ENCODE measurements at places on chromosomes 12 and 14. TPM values are rescaled to one million over a fixed set of nuclear protein-coding genes. Genes with fewer than 3 reads are reported as not detected.

DNA sequence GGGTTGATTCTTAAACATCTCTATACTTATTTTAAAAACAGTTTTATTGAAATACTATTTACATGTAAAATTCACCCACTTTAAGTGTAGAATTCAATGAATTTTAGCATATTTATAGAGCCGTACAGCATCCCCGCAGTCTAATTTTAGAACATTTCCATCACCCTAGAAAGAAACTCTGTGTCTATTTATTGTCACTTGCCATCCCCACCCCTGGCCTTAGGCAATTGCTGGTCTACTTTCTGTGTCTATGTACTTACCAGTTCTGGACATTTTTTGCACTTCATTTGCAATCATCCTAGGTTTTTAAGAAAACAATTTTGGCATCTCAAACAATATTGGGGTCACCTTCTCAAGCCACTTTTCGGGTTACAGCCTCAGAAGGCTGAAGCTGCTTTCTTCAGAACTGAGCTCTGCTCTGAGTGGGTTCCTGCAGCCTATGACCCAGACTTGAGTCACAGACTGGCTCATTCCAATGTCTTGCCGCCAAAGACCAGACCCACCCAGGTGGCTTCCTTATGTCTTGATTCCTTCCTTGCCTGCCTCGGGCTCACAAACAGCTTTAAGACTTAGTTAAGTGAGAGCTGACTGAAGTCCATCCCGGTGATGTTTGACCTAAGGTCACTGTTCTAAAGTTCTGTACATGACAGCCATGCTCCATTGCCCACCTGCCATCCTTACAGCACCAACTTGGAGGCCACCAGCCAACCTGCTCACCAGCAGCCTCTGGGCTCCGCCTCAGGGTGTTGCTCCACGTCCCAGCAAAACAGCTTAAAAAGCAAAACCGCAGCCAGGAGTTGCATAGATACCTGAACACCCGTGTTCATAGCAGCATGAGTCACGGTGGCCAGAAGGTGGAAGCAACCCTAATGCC is 131.5 kb downstream of the CHST11 start:
- peaks cover 42% of the 10 kb centered on the region for H3K4me1 ChIP-seq
- no peaks in the 10 kb centered on the region for H3K36me3 ChIP-seq
- H3K27me3 ChIP-seq: no peaks in the 10 kb centered on the region
- peak overlapping the region; percentile 41 for H3K27ac ChIP-seq
- DNase-seq: no peak

DNA sequence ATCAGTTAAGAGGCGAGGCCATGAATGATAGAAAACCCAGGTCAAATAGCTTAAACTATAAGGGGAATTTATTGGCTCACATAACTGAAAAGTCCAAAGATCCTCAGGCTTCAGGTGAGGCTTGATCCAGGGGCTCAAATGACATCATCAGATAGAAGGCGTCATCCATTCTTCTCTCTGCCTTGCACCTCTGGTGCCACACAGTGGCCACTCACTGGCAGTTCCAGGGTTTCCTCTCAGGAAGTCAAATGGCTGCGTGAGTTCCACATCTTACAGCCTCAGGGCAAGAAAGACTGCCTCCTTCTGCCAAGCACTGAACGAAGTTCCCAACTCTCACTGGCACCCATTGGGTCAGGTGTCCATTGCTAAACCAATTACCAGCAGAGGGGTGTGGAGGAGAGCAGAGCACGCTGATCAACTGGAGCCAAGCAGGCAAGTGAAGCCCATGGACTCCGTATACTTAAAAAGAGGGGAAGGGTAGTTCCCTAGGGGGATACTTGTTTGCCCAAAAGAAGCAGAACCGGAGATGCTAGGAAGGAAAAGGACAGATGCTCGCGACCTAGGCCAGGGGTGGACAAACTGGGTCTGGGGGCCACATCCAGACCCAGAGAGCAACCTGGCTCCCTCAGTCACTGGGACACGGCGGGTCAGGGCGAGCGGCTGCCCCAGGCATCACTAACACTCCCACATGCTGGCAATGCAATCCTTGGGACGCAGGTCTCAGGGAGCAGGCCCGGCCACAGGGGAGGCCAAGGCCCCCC is 69.3 kb downstream of the SERPINA3 start:
- no peak for DNase-seq
- H3K36me3 ChIP-seq: peaks cover 2% of the 10 kb centered on the region
- no peaks in the 10 kb centered on the region for H3K4me1 ChIP-seq
- H3K27ac ChIP-seq: no peak overlapping the region
- peaks cover 33% of the 10 kb centered on the region for H3K27me3 ChIP-seq

The OR2AP1 gene
- not detected for total RNA-seq

DNA sequence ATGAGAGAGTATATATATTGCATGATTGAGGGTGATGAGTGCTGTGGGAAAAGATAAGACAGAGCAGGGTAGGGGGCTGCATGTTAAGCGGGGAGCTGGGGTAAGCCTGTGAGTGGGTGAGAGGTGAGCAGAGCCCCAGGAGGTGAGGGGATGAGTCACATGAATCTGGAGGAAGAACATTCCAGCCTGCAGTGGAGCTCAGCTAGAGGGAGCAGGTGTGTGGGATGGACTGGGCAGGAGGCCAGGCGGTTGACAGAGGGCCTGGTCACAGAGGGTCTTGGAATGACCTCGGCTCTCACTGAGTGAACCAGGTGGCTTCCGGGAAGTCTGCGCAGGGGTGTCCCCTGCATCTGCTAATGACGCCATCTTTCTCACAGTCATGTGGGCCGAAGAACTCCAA is 44.4 kb downstream of the GIT2 start:
- H3K27ac ChIP-seq: peak overlapping the region; percentile 65
- no peak overlapping the region for H3K4me3 ChIP-seq

The KRT81 gene
- total RNA-seq: not detected

DNA sequence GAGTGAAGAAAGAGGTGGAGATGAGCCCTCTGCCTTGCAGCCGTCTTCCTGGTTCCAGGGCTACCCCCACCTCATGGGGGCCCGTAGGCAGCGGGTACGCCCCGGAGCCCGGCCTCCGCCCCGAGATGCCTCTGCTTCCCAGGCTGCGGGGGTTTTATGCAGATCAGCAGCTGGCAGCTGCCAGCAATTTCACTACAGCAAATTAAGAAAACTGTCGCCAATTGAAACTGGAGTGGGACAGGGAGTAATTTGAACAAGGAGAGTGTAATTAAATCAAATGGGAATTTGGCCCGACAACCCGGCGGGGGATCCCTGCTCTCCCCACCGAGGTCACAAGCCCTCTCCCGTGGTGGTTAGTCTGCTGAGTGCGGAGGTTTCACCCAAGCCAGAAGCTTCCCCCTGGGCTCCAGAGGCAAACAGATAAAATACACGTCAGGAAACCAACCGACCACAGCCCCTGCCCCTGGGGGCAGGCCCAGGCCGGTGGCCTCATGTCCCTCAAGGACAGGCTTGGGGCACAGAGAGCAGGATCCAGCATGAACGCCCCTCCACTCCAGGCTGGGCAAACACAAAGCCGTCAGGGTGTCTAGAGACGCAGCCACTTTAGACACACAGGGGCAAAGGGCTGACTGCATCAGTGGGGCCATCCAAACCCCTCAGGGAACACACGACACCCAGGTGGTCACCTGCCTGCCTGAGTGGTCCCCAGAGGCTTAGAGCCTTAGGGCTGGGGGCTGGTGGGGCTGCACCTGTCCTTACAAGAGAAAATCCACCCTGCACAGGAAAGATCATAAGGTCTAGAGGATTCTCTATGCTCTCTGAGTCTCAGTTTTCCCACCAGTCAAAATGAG is 53.8 kb downstream of the TESC start:
- no peak overlapping the region for H3K4me3 ChIP-seq
- no peaks in the 10 kb centered on the region for H3K36me3 ChIP-seq

- DNase-seq: no peak
- H3K27me3 ChIP-seq: no peaks in the 10 kb centered on the region
- no peaks in the 10 kb centered on the region for H3K36me3 ChIP-seq
- no peak overlapping the region for H3K27ac ChIP-seq
- no peak overlapping the region for H3K4me3 ChIP-seq
These were observed 15.4 kb downstream of the HSP90AA1 start for GRCh38 chr14:102071283-102071998.

DNA sequence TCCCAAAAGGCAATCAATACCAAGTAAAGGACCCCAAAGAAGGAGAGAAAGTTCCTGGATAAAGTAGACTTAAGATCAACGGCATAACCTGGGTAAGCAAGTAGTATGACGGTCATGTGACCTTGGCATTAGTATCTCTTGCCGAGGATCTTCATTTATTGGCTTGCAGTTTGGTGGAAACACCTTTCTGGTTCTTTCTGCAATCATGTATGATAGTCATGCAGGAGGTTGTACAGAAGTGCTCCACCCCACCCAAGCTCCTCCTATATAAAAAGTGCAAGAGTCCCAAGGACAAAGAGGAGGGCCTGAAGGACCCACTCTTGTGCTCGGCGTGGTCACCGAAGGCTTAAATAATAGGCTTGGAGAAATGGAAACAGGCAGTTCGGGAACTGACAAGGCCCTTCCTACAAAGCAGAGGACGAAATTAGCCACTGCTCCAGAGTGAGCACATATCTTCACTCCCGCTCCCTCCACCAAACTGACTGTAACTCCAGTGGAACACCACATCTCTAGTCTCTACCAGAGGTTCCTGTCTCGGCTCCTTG is 750 bp downstream of the CS start:
- no peaks in the 10 kb centered on the region for H3K27me3 ChIP-seq
- H3K4me3 ChIP-seq: peak overlapping the region; percentile 94
- H3K4me1 ChIP-seq: peaks cover 39% of the 10 kb centered on the region
- H3K27ac ChIP-seq: peak overlapping the region; percentile 94
- no peak for DNase-seq
- no peaks in the 10 kb centered on the region for H3K36me3 ChIP-seq

The DPF3 gene
- 0.13 TPM for total RNA-seq

- no peaks in the 10 kb centered on the region for H3K27me3 ChIP-seq
- H3K36me3 ChIP-seq: no peaks in the 10 kb centered on the region
- peak overlapping the region; percentile 47 for H3K27ac ChIP-seq
- peak overlapping the region; percentile 31 for H3K4me3 ChIP-seq
These were observed 5.8 kb downstream of the NUMB start for GRCh38 chr14:73452341-73453186.

GRCh38 chr14:32421781-32422180 is 92.7 kb downstream of the AKAP6 start:
- H3K36me3 ChIP-seq: no peaks in the 10 kb centered on the region
- peaks cover 3% of the 10 kb centered on the region for H3K4me1 ChIP-seq
- DNase-seq: no peak
- no peak overlapping the region for H3K4me3 ChIP-seq

DNA sequence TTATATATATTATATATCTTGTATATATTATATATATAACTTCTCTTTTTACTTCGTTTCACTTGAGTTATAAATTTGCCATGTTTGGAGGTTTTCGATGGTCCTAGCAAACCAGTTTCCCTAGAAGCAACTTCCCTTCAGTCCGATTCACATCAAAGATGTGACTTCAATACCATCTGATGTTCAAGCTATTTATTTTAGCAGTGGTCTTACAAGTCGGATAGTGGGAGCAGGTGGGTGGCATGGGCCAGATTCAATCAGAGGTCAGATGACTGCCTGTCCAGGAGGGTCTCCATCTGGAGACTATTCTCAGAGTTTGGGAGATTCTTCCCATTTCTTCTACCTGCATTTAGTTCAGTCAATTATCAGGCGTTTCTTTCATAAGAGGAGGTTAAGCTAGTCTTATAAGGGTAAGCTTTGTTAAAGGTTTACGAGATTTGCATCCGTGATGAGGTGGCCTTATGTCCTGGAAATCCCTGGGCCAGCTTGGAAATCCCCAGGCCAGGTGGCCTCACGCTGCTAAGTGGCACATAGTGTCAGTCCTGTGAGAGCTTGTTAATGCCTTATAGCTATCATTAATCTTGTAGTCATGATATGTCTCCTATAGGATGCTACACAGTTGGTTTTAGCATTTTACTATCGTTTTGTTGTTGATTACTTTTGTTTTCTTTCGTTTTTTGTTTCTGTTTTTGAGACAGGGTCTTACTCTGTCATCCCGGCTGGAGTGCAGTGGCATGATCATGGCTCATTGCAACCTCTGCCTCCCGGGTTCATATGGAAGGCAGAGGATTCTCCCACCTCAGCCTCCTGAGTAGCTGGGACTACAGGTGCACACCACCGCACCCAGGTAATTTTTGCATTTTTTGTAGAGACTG is 145.8 kb downstream of the BICD1 start:
- peak overlapping the region; percentile 8 for H3K27ac ChIP-seq
- H3K4me3 ChIP-seq: no peak overlapping the region
- DNase-seq: no peak
- H3K36me3 ChIP-seq: peaks cover 10% of the 10 kb centered on the region
- no peaks in the 10 kb centered on the region for H3K27me3 ChIP-seq
- H3K4me1 ChIP-seq: peaks cover 9% of the 10 kb centered on the region

The RBP5 gene
- not detected for total RNA-seq

DNA sequence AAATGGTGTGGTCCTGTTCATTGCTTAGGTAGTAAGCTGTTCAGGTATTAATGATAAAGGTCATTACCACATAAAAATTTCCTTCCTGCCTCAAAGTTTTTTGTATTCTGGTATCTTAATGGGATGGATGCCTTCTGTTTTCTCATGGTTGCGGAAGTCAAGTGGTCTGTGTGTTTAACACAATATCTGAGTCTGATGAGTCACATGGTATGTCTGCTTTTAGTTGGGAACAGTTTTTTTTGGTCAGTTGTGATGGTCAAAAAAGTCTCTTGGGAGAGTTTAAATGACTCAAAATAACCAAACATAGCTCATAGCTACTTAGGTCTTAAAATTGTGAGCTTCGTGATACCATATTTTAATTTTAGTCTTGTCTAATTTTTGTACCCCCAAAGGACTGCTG is 40.7 kb downstream of the STK38L start:
- no peak overlapping the region for H3K4me3 ChIP-seq
- H3K27ac ChIP-seq: peak overlapping the region; percentile 32
- no peaks in the 10 kb centered on the region for H3K36me3 ChIP-seq
- H3K4me1 ChIP-seq: peaks cover 12% of the 10 kb centered on the region

GRCh38 chr14:82055515-82056115 is 522.0 kb upstream of the SEL1L start:
- no peak overlapping the region for H3K27ac ChIP-seq
- no peaks in the 10 kb centered on the region for H3K27me3 ChIP-seq
- H3K36me3 ChIP-seq: no peaks in the 10 kb centered on the region
- no peak for DNase-seq

DNA sequence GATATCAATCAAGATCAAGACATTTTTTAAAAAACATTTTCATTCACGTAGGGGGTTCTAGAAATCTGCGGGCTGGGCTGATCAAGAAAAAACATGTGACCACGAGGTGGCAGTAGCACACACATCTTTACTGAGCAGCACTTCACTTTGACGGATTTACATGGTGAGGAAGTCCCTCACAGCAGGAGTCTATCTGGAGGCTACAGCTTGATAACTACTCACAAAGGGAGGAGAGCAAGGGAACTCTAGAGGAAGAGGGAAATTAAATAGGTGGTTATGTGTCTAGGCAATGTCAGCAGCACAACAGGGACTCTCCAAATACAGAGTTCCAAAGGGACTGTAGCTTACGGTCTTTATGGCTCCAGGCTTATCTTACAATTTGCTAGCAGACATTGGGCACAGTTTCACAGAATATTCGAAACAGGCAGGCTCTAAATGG is 248.1 kb downstream of the DPY19L2 start:
- H3K27ac ChIP-seq: no peak overlapping the region
- peaks cover 27% of the 10 kb centered on the region for H3K27me3 ChIP-seq

The HAL gene
- total RNA-seq: 2.3 TPM

Measured in T-helper 17 cell (primary cell).